ENCODE measurements at places on chromosomes 3 and 15.

DNA sequence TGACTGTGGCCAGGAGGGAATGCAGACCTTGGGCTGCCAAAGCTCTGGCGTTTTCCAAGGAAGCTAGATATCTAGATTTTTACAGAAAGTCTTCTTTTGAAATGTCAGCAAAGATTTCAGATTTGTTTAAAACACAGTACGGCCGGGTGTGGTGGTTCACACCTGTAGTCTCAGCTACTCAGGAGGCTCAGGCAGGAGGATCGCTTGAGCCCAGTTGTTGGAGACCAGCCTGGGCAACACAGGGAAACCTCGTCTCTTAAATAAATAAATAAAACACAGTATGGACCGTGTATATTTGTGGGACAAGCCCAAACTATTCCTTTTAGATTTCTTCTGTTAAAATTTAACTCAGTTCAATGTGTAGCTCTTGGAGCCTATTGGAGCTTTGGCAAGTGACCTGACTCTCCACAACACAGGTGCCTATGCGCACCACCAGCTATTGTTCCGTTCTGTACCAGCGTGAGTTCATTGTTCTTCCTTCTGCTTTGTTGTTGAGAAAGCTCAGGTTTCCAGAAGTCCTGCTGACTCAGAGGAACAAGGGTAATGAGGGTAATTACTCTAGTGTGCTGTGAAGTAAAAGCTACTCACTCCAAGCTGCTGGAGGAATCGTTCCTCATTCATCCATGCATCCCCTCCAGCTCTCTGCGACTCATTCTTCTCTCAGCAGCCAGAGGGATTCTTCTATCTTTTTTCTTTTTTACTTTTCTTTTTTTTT is 73.1 kb upstream of the SLC6A6 start:
- peak; percentile 16 for DNase-seq

DNA sequence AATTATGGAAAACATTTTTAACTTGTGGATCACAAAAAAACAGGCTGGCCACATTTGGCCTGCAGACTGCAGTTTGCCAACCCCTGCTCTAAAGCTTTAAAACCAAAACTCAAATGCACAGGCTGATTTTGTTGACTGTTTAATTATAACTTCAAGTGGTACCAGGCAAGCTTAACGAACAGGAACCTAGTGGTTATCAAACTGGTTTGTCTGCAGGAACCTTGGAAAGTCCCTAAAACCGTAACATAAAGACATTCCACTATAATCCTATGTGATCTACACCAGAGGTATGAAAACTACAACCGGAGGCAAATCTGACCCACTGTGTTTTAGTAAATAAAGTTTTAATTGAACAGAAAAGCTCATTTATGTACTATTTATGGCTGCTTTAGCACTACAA is 52.4 kb downstream of the TBL1XR1 start:
- DNase-seq = no peak

DNA sequence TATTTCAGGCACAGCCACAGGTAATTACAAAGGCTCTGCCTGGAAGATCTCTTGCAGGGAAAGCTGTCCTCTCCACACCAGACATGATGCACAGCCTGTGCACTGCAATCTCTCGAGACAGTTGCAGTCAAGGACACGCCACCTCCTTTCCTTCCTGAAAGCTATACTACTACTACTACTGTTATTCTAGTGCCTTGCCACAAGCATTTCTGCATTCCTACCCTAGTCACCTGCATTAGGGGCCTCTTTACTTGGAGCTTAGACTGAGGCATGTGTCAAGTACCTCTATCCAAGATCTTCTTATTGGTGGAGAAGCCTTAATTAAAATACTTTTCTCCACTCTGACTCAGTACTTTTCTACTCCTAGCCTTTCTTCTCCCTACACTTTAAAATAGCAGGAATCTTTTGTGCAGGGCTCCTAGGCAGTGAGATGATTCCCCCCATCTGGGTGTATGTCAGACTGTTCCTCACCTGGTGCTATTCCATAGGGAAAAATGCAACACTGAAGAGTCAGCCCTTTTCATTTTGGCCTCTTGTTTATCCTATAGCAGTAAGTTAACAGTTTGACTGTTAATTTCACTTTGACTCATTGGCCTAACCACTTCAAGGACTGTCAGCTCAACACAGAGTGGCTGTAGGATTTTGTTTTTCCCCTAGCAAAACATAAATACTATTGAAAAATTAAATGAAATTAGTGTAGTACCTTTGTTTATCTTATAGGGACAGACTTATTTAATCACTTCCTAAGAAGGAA is 78.9 kb downstream of the ESYT3 start:
- DNase-seq = no peak

DNA sequence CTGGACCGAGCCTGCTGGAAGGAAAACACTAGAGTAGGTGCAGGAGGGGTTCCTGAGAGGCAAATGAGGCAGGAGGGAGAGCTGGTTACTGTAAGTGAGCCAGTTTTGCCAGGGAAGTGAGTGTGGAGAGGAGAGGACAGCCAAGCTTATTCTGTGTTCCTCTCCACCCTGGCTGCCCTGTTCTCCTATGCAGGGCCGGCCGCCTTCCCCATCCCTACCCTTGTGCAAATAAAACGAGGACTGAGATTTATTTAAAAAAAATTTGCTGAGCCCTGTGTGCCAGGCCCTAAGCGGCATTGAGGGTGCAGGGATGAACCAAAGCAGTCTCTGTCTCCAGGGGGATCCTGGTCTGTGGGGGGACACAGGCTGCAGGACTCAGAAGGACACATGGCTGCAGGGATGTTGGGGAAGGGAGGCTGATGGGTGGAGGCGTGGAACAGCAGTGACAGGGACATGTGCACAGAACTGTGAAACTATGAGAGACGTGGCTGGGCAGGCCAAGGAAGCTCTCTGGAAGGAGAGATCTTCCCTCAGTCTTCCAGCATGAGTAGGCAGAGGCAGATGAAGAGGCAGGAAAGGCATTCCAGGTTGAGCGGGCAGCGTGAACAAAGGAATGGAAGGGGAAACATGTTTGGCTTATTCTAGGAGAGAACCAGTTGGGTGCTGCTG is 12.1 kb downstream of the CORO2B start:
- DNase-seq = no peak

DNA sequence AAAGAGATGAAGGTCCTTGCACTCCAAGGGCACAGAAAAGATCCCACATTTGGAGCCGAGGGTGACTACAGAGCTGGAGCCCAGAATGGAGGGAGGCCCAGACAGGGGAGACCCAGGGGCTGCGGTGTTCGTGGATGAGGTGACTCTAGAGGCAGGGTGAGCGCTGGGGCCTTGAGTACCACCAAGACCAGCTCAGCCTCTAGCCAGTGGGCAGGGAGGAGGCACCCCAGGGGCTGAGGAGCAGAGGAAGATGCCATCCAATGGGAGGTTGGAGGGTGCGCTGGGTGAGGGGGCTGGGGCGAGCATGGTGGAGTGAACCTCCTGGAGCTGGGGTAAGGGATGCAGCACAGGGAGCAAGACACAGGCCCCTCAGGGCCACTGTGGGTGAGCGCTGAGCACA is 13.3 kb downstream of the RRP9 start:
- DNase-seq = no peak

DNA sequence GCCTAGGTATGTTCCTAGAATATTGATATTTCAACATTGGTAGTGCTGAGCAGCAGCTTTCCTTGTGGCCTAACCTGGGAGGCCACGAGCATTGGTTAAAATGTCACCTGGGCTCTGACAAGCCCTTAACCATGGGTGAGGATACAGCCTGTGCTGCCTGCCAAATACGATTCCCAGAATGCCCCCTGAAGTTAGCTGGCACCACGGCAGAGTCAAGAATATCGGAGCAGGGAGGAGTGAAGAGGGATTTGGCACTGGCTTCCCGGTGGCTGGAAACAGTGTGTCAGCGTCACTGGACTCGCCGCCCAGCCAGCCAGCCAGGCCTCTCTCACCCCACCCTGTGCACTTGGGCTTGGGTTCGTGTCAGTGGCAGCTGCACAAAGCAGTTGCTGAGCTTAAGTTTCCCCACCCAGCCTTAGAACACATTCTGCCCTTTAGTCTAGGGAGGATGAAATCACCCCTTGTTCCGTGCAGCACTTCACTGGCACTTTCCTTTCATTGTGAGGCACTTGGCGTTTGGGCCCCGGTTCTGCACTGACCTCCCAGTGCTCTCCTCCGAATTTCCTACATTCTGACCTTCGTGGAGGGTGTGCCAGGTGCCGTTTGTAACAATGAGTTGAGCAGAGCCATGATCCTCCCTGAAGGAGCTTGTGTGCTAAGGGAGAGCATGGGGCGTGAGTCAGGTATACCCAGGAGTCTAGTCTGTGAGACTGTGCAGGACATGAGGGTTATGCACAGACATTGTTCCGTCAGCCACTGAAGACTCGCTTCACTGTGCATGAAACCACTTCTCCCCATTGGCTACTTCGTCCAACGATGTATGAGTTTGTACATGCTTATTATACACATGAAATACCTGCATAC is 152.8 kb upstream of the BHLHE40 start:
- peak; percentile 39 for DNase-seq

GRCh38 chr3:165359005-165359404 is 162.8 kb upstream of the SLITRK3 start:
- DNase-seq = no peak

DNA sequence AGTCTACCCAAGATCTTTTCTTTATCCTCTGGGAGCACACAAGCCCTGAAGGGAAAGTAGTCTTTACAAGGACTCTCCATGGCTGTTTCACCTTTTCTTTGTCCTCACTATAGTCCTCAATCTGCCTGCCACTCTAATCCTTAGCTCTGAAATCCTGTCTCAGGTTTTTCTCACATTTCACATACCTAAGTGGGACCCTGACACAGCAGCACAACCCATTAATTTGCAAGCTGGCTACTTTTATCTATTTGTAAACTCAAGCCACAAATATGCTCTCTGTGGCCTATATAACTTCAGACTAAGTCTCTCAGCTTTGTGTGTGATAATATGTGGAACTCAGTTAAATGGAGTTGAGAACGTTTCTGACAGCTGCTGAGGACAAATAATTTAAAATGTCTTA is 19.8 kb downstream of the SIN3A start:
- DNase-seq = no peak

- no peak for DNase-seq
These were observed 59.1 kb downstream of the THRB start for GRCh38 chr3:24435584-24435983.

DNA sequence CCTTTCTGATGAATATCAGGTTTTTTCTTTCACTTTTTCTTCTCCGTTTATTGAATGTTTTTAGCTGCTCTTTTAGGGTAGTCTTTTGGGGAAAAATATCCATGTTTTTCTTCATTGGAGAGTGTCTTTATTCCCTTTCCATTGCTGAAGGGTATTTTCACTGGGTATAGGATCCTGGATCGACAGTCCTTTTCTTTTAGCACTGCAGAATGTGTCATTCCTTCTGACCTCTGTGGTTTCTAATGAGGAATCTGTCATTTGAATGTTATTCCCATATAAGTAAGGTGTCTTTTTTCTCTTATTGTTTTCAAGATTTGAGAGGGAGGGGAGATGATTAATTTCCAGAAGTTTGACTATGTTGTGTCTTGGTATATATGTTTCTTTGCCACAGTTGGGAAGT is 96.8 kb downstream of the BBX start:
- DNase-seq = peak; percentile 8

GRCh38 chr3:131699001-131699400 is 196.2 kb upstream of the MRPL3 start:
- DNase-seq = no peak
